ENCODE measurements at places on chromosomes 6 and 20. TPM values are rescaled to one million over a fixed set of nuclear protein-coding genes. Genes with fewer than 3 reads are reported as not detected.

FAM209B gene
- not detected for polyA plus RNA-seq

DZANK1 gene
- 1.8 TPM for polyA plus RNA-seq

RAET1L gene
- polyA plus RNA-seq, result not detected

BNIP5 gene
- polyA plus RNA-seq, result not detected

DOK5 gene
- 2.1 TPM for polyA plus RNA-seq

OLIG3 gene
- not detected for polyA plus RNA-seq

UST gene
- polyA plus RNA-seq, result 18.6 TPM

TULP1 gene
- polyA plus RNA-seq, result not detected

BTNL2 gene
- polyA plus RNA-seq, result not detected

TPD52L1 gene
- 10.9 TPM for polyA plus RNA-seq

NDRG3 gene
- polyA plus RNA-seq, result 39.8 TPM

SIRPA gene
- polyA plus RNA-seq, result 27.7 TPM

SCRT2 gene
- polyA plus RNA-seq, result not detected

C4A gene
- 7.5 TPM for polyA plus RNA-seq

SEMG1 gene
- polyA plus RNA-seq, result not detected

TMC2 gene
- not detected for polyA plus RNA-seq

STX11 gene
- polyA plus RNA-seq, result 0.17 TPM

MTG2 gene
- 15.6 TPM for polyA plus RNA-seq

ADGB gene
- not detected for polyA plus RNA-seq

TFAP2D gene
- not detected for polyA plus RNA-seq

PSMB9 gene
- 38.4 TPM for polyA plus RNA-seq

FLRT3 gene
- 2.2 TPM for polyA plus RNA-seq

MARCKS gene
- 127 TPM for polyA plus RNA-seq

C20orf144 gene
- 0.14 TPM for polyA plus RNA-seq

PROCR gene
- polyA plus RNA-seq, result 86.5 TPM

TREML1 gene
- polyA plus RNA-seq, result not detected

HMGCLL1 gene
- 0.33 TPM for polyA plus RNA-seq

PSORS1C2 gene
- polyA plus RNA-seq, result not detected

SGK2 gene
- 0.16 TPM for polyA plus RNA-seq

SMLR1 gene
- not detected for polyA plus RNA-seq

DCDC2 gene
- not detected for polyA plus RNA-seq

PNPLA1 gene
- polyA plus RNA-seq, result not detected

TMEM217 gene
- 7.8 TPM for polyA plus RNA-seq

SYCP2L gene
- 0.22 TPM for polyA plus RNA-seq

CAP2 gene
- polyA plus RNA-seq, result 74.4 TPM

CLPSL1 gene
- not detected for polyA plus RNA-seq

TRMT6 gene
- 10.2 TPM for polyA plus RNA-seq

ERGIC3 gene
- polyA plus RNA-seq, result 484 TPM

NMBR gene
- 0.15 TPM for polyA plus RNA-seq

LST1 gene
- polyA plus RNA-seq, result not detected

TGM2 gene
- 398 TPM for polyA plus RNA-seq

MRAP2 gene
- not detected for polyA plus RNA-seq

NFKBIL1 gene
- 5.4 TPM for polyA plus RNA-seq

SPEF1 gene
- polyA plus RNA-seq, result 0.12 TPM

PRKN gene
- not detected for polyA plus RNA-seq

FKBP1C gene
- polyA plus RNA-seq, result 4.6 TPM

PRL gene
- polyA plus RNA-seq, result not detected

TRAPPC3L gene
- polyA plus RNA-seq, result 0.19 TPM

LY6G6F gene
- polyA plus RNA-seq, result not detected

NELFE gene
- polyA plus RNA-seq, result 51.4 TPM

CD83 gene
- polyA plus RNA-seq, result 3.5 TPM

MLN gene
- polyA plus RNA-seq, result not detected

WDR27 gene
- 20.0 TPM for polyA plus RNA-seq

NKX2-4 gene
- not detected for polyA plus RNA-seq

EMILIN3 gene
- polyA plus RNA-seq, result 0.17 TPM

BMP6 gene
- polyA plus RNA-seq, result 0.69 TPM

ASIP gene
- polyA plus RNA-seq, result not detected

ARFGEF3 gene
- polyA plus RNA-seq, result 0.02 TPM
